Glutamatergic neuron (in vitro differentiated cells): ENCODE measurements at places on chromosomes 7 and 10. TPM values are rescaled to one million over a fixed set of nuclear protein-coding genes. Genes with fewer than 3 reads are reported as not detected.

GRCh38 chr10:10629512-10629911 is 388.2 kb upstream of the CELF2 start:
- DNase-seq: no peak

- no peak for DNase-seq
Observed at GRCh38 chr10:102605712-102606111, 38.6 kb upstream of the TRIM8 start.

- no peak for DNase-seq
Observed at GRCh38 chr10:93293999-93294398, 188.1 kb downstream of the MYOF start.

GRCh38 chr7:136549756-136550155 is 318.7 kb upstream of the CHRM2 start:
- no peak for DNase-seq

DNA sequence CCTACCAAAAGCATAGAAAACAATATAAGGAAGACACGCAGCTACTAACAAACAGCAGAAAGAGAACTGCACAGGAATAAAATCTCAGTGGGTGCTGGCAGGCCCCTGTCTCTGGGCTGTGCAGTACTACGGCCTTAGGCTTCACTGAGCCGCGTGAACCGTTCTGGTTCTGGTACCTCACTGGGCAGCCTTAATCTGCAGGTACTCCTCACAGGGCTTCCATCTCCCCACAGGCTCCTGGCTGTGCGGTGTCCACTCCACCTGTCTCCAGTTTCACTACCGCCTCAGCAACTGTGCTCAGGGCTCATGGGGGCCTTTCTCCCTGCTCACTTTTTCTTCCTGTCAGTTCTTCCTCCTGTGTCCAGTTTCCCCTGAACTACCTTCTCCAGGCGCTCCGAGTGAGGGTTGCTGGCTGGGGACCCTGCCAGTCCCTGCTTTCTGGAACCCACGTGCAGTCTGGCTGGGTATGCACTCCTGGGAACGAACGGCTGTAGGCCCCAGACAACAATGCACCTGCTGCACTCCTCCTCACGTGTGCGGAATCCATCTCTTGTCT is 75.7 kb downstream of the VIPR2 start:
- no peak for DNase-seq

- DNase-seq: no peak
Observed at GRCh38 chr7:8142477-8142876, 119.5 kb downstream of the ICA1 start.

CNTNAP2 gene
- 25.8 TPM for total RNA-seq

SPDYE6 gene
- total RNA-seq: not detected

EN2 gene
- 0.20 TPM for total RNA-seq

ANXA11 gene
- total RNA-seq: 2.3 TPM

TAS2R3 gene
- 1.6 TPM for total RNA-seq
